ENCODE measurements at places on chromosomes 3 and 15.
A peak's percentile ranks its signal among the peaks of the same experiment; 100 is the strongest.

DNA sequence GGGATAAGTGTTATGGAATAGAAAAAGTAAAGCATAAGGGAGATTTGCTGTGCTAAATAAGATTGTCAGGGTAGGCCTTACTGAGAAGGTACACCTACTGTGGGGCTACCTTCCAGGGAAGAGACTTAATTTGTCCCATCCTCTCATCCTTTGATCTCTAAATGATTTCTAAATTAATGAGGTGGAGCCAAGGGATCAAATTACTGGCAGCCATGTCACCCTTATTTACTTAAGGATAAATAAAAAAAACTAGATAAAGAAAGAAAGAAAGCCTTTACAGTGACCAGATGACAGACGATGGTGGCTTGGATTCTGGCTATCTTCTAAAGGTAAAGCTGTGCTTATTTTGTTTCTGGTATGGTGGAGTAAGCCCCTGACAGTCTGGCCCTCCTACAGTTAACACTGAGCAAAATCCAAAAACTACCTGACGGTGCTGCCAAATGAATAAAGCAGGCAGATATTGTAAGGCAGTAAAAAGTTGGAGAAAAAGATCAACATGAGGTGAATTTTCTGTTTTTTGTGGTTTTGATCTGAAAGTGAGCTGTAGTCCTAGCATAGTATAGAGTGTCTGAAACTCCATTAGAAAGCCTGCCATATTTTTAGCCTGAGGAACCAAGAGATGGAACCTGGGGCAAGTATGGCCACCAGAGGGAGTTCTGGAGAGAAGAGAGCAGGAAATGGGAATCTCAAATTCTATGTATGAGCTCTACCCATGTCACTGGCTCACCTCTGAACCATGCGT is 285.1 kb upstream of the MANF start:
- peak; percentile 39 for DNase-seq

DNA sequence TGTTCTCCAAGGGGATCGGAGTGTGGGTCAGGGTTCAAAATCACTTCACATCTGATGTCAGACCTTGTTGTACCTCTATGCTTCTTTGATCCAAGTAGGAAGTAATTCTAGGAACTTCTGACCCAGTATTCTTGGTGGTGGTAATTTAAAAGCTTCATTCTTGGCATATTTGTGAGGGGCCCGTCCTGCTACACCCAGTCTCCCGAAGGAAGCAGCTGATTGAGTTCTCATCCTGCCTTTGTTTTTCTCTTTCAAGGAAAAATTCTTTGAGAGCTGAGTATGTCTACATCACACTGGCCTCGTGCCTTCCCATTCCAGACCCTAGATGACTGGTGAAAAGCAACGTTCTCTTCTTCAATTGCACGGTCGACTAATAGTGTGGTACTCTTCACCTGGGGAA is 234.4 kb upstream of the TPRG1 start:
- DNase-seq = peak; percentile 29

DNA sequence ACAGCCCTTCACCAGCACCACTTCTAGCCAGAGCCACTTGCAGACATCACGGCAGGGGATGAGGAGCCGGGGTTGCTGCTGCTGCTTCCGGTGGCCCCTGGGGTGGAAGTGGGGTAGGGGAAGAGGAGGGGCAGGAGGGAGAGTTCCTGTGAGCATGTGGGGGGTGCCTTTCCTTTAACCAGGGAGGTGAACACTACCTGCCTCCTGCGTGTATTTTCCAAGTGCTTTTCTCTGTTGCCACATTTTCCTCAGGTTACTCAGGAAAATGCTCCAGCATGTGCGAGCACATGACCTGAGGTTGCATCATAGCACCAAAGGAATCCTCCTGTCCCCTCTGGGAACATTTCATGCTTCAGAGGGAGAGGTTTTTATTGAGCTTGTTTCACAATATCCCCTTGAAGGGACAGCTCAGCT is 12.2 kb upstream of the SACM1L start:
- DNase-seq = peak; percentile 68

- no peak for DNase-seq
Observed at GRCh38 chr3:174907628-174908407, 48.7 kb downstream of the NAALADL2 start.

DNA sequence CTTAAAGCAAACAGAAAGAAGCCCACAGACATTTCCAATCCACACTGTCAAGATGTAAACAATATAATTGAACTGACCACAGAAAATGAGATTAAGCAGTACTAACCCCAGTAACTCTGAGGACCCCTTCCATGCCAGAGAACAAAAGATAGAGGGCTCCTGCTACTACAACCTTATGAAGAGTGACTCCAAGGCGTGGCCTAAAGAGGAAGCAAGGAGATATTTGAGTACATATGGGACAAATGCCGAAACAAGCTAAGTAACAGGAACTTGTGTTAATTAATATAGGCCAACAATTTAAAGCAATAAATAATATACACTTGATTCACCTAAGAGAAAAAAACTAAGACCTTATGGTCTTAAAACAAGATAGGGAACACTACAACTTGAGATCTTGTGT is 25.0 kb upstream of the VPS39 start:
- no peak for DNase-seq

GRCh38 chr15:80507638-80508316 is 103.6 kb downstream of the ARNT2 start:
- DNase-seq = peak; percentile 99

- DNase-seq = no peak
Observed at GRCh38 chr3:189188466-189188865, 16.7 kb downstream of the TPRG1 start.

GRCh38 chr15:58666957-58667356 is 82.5 kb downstream of the ADAM10 start:
- peak; percentile 15 for DNase-seq

- no peak for DNase-seq
Observed at GRCh38 chr3:153437666-153438065, 275.6 kb downstream of the RAP2B start.

DNA sequence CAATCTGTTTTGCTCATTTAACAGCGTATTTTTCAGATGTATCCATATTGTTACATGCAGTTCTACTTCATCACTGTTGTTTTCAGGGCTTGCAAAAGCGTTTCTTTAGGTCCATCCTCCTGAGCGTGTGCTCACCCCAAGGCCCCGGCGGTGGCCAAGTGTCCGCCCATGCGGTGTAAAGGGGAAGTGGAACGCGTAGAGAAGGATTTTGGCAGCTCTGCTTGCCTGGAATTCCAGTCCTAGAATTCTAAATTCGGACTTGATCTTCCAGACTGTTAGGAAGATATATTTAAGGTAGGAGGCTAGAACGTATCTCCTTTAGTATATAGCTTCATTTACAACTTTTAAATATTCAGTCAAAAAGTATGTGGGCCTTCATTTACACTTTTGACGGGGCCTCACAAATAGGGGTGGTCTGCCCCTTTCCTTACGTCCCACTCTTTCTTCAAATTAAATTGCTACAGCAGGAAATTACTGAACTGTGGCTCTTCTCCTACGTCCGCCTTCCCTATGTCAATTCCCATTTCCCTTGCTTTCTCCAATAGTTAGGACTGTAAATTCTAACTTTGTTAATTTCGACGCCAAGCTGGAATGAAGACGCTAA is 609 bp upstream of the TBC1D23 start:
- peak; percentile 53 for DNase-seq

- DNase-seq = peak; percentile 52
Observed at GRCh38 chr3:17091910-17092582, 207.3 kb downstream of the PLCL2 start.

DNA sequence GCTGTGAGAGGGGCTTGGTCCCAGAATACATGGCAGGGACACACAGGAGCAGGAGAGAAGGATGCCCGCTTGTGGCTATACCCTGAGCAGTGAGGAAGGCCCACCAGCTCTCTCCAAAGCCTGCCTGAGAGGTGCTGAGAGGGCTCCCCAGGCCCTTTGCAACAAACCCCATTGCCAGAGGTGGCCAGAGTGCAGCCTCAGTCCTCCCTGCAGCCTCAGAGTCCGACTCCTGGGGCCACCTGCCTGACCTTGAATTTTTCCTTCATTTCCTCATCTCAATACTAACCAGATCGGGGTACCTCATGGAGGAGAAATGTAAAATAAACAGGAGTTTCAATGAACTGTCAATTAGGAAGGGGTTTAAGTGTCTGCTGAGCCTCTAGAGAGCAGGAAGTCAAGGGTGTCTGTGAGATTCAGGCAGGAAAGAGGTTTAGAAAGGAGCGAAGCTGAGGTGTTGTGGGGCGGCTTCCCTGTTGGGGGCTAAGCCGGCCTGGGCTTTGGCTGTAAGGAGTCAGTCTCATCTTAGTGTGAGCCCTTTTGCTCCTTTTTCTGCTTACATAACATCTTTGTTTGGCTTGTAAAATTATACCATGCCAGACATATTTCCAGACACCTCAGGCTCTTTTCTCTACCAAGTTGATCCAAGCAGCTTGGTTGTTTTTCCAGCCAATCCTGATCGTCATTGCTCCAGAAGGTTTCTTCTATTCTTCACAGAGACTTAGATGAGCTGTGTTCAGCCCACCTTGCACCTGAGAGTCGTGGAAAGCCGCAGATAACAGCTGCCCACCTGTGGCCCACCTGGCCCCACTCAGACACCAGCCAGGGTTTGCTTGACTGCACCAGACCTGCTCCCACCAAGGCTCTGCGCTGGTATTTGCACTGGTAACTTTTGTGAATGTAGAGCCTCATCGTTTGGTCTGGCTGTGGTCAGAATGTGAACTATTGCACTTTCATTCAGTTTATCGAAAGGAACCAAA is 36.7 kb downstream of the CMTM7 start:
- no peak for DNase-seq

DNA sequence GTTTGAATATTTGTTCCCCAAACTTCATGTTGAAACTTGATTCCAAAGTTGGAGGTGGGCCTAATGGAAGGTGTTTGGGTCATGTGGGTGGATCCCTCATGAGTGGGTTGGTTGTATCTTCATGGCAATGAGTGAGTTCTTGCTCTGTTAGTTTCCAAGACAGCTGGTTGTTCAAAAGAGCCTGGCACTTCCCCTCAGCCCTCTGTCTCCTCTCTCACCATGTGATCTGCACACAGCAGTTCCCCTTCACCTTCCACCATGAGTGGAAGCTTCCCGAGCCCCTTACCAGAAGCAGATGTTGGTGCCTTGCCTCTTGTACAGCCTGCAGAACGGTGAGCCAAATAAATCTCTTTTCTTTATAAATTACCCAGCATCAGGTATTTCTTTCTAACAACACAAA is 327.1 kb upstream of the SLCO3A1 start:
- no peak for DNase-seq

DNA sequence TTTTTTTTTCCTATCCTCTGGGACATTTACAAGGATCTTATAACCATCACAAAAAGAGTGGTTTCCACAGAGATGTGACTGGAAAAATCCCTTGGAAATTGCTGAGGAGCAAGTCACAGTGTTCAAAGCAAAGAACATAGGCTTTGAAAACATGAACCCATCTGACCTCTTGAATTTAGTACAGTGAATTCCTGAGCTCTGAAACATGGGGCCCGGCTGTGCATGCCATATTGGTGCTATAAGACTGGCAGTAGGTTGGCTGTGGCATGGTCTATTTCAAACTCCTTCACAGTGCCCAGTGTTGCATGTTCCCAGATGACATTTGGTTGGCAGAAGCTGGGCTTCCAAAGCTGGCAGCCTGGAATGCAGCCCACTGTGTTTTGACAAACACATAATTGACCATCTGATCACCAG is 202.2 kb downstream of the TIGIT start:
- DNase-seq = peak; percentile 66

DNA sequence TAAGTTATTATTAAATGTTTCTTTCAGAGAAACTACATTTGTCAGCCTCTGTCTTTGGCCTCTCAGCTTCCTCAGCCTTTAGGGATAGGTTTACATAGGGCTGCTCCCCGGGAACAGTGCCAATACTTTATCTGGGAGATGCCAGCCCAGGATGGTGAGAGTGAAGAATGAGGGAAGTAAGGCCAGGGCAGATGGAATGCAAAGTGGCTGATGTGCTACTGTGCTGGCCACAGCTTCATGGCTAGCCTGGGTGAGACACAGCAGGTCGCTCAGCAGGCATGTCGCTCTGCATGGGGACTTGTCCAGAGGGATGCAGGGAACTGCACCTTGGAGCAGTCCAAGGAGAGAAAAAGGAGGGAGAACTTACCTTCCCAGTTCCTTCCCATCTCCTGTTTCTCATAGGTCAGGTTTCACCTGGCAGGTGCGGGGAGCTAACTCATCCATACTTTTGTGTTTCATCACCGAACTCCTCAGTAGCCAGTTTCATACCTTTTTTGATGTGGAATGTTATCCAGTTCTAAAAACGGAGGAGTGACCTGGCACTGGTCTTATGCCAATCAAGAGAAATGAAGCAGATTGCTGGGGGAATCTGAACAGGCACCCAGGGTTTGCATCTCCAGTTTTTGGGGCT is 30.9 kb upstream of the C15orf39 start:
- peak; percentile 10 for DNase-seq

DNA sequence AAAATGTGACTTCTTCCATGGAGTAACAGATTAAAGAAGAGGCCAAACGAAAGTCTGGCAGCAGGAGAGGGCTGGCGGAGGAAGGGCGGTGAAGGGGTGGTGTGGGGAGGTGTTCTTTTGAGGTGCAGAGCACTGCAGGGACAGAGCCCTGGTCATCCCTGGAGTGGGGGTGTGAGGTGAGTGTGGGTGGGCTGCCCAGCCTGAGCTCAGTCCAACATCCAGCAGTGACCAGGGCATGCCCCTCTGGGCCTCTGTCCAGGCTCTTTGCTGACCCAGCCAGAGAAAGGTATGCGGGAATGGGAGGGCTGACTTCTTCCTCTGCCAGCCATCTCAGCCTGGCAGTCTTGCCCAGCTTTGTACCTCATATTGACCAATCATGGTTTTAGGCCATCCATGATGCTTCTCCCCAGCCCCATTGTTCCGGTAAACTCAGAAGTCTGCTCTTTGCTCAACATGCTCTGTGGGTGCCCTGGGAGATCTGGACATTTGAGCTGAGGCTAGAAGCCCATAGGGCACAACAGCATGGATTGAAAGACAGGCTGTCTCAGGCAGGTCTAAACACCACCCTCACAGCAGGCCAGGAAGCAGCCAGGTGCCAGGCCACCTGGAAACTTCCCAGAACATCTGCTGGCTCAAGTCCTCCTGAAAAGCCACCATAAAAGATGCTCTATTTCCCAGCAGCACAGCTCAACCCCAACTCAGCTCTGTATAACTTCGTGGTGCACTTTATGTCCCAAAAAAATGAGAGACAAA is 25.9 kb upstream of the CXCR6 start:
- no peak for DNase-seq

DNA sequence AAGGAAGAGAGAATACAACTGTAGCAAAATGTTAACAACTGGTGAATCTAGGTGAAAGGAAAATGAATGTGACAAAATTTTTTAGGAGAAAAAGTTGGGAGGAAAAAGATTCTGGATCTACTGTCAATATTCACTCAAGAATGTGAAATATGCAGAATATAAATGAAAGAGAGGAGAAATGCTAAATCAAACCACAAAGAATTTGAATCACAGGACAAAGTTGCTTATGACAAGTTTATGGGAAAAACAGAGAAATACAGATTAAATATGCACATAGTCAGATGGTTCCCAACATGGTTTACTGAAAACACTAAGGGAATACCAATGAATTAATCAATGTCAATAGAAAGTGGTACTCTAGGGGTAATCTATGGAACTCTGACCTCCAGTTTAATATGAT is 27.6 kb downstream of the C3orf33 start:
- DNase-seq = peak; percentile 30

- no peak for DNase-seq
Observed at GRCh38 chr15:50182219-50183013, 420 bp downstream of the SLC27A2 start.
